Activated T-helper 1 cell treated with anti-CD3 and anti-CD28 coated beads, Interleukin-2, amount 50 U/mL, for 16 hours (primary cell): ENCODE measurements at places on chromosomes 1 and 21.
A peak's percentile ranks its signal among the peaks of the same experiment; 100 is the strongest.

GRCh38 chr1:56494306-56494705 is 85.1 kb downstream of the PLPP3 start:
- no peak for DNase-seq

- DNase-seq, result no peak
Measured at GRCh38 chr1:214511639-214511998, 39.8 kb downstream of the PTPN14 start.

GRCh38 chr1:3869751-3870301 is 12.6 kb downstream of the DFFB start:
- DNase-seq, result no peak

- DNase-seq, result no peak
Measured at GRCh38 chr1:154496383-154496782, 5.6 kb upstream of the TDRD10 start.

DNA sequence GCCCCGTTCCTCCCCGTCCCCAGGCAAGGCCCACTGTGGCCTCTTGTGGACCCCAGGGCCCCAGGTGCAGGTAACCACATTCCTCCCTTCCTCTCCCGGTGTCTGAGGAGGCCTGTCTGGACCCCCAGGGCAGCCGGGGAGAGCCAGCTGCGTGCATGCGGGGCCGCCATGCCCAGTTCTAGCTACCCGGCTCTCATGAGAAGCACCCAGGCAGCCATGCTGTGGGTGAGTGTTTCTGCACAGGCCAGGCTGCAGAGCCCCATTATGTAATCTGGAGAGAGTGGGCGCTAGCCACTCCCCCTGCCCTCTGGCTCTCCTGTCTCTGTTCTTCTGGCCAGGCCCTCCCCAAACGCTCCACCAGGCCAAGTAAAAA is 18.4 kb upstream of the PLEKHG5 start:
- no peak for DNase-seq

GRCh38 chr1:213934649-213935048 is 53.1 kb upstream of the PROX1 start:
- no peak for DNase-seq

- DNase-seq, result no peak
Measured at GRCh38 chr1:193539731-193540459, 353.5 kb upstream of the B3GALT2 start.

DNA sequence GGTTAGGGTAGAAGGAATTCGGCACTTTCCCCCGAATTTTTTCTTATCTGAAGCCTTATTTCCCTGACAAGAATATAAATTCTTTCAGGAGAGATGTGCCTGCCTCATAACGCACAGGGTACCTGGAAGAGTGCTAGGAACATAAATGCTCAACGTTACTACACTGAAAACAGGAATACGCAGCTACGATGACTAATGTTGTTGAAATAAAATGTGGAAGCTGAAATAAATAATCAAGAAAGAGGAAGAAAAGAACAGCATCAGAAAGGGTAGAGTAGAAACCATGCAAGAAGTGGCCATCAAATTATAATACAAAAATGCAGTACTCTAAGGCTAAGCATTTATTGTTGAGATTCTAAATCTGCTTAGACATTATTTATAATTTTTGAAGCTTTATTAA is 33.9 kb downstream of the SLC66A1 start:
- no peak for DNase-seq

- no peak for DNase-seq
Measured at GRCh38 chr1:11908095-11908675, 18.0 kb downstream of the KIAA2013 start.

GRCh38 chr1:30684881-30685795 is 38.2 kb downstream of the MATN1 start:
- no peak for DNase-seq

- no peak for DNase-seq
Measured at GRCh38 chr1:227889863-227890405, 57.8 kb downstream of the WNT9A start.

DNA sequence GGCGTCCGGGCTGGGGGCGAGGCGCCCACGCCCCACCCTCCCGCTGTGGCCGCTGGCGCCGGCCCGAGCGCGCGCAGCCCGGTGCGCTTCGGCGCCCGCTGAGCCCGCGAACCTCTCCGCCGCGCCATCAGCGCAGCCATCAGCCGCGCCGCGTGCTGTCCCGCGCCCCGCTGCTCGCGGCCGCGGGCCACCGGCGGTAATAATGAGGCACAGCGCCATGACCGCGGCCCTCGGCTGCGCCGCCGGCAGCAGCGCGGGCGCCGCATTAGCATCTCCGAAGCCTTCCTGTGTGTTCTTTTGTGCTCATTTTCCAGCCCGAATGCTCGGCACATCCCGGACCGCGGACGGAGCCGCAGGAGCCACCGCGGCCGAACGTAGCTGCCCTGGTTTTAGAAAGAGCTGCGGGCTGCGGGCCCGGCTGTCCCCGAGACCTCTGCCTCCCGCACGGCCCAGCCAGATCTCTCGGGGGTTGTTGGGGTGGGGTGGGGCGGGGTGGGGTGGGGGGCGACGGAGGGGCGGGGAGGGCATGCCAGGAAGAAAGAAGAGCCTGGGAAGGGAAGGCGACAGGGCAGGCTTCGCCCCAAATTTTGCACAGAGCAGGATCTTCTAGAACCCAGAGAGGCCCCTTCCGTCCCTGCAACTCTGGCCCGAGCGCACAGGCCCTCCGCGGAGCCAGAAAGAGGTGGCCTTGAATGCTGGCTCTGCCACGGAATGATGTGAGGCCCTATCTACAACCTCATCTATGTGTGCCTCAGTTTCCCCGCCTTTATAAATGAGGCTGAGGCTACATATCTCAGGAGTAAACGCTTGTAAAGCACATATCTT is 55.3 kb downstream of the RRAGC start:
- DNase-seq, result no peak

DNA sequence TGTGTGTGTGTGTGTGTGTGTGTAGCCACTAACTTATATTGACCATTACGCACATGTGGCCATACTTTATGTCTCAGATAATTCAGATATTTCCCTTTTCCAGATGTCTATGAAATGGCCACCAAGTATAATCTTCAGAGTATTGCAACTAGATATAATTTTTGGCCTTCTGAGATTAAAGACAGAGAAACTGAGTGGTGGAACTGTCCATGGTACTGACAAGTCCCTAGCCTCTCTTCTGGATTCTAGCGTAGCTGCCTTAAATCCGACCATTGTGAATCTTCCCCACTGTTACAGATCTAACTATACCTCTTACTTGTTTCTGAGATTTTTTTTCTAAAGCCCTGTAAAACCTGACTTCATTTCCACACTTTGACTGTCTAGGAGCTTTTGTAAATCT is 100.0 kb upstream of the SERTAD4 start:
- DNase-seq, result no peak

DNA sequence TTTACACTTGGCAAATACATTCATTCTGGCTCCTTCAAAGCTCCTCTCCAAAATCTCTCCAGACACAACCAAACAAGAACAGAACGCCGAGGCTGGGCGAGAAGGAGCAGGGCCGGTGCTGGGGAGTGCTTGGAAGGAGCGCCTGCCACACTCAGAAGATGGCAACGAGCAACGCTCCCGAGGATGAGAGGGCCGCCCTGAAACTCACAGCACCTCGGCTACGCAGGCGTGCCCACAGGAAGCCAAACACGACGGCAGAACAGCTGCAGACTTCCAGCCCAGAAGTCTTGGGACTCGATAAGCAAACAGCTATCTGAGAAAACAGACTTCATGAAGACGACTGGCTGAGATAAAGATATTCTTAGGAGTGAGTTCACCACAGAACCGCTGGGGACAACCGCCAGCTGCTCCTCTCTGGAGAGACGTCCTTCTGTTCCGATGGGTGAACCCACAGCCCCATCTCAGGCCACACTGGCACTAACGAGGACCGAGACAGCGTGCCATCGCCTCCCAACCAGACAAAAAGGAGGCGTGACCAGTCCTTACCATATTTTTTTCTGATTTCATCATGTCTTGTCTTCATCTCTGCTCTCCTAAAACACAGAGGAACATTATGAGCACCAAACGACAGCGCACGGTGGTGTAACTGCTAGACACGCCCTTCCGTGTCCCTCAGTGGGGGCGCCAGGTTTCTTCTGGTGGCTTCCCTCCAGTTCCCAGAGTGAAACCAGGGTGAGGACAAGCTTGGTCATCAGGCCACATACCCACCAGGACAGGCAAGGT is 18.6 kb downstream of the PTTG1IP start:
- no peak for DNase-seq

GRCh38 chr1:174013864-174014418 is 8.2 kb downstream of the RC3H1 start:
- DNase-seq, result no peak

- DNase-seq, result no peak
Measured at GRCh38 chr1:55010887-55011217, 12.1 kb downstream of the BSND start.

DNA sequence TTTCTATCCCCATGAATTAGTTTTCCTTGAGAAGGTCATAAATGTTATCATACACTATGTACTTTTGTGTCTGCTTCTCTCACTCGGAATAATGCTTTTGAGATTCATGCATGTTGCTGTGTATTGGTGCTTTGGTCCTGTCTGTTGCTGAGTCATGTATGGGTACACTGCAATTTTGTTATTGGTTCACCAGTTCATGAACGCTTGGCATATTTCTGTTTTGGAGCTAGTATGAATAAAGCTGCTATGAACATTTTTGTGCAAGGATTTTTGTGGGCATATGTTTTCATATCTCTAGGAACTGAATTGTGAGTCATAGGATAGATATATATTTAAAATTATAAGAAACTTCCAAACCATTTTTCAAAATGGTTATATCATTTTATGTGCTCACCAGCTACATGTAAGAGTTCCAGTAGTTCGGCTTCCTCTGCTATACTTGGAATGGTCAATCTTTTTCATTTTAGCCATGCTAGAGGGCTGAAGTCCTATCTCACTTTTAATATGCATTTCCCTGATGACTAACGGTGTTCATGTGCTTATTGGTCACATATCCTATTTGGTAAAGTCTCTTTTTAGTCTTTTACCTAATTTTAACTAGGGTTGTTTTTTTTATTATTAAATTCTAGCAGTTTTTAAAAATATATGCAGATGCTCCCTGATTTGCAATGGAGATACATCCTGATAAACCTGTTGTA is 38.2 kb downstream of the ETS2 start:
- no peak for DNase-seq

DNA sequence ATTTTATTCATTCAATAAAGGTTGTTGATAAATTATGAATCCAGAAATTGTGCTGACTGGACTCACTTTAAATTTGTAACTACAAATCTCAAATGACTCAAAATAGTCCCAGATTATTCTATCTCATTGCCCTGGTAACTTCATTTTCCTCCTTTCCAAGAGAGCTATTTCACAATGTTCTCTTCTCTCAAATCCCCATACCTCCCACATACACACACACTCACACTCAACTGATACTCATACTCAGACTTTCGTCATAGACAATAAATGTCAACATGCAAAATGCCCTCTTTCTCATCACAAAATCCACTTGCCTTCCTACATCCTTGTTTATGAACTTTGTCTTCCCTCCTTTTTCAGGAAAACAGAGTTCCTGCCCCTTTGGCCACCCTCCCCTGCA is 33.3 kb downstream of the EXTL2 start:
- DNase-seq, result no peak

DNA sequence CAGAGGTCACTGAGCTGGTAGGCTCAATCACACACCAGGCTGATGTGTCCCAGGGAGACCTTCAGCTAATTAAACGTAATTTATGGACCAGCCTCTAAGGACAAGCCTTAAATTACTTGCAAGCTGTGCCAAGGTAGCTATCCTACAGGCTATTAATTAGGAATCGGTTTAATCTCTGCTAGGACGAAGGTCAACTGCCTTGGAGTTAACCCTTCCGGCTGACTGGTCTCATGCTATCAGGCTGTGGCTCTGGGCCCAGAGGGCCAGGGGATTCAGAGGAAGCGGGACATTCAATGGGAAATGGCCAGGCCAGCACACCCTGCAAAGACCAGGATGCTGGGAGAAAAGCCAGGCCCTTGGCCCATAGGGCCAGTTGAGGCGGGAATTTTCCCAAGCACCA is 19.0 kb downstream of the DHRS3 start:
- no peak for DNase-seq

DNA sequence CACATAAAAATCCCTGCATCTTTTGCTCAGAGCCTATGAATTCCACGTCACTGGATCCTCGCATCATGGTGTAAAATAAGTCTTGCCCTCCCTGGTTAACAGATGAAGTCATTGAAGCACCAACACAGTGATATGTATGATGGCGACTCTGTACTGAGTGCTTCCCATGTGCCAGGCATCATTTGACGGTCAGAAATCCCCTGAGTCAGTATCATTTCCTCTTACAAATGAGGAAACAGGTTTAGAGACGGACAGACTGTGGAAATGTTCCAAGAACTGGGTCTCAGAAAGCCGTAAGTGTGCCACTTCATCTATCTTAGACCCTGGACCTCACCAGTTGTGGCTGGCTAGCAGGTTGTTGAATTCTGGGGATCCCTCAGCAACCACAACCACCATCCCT is 5.1 kb upstream of the OLFML2B start:
- DNase-seq, result no peak

DNA sequence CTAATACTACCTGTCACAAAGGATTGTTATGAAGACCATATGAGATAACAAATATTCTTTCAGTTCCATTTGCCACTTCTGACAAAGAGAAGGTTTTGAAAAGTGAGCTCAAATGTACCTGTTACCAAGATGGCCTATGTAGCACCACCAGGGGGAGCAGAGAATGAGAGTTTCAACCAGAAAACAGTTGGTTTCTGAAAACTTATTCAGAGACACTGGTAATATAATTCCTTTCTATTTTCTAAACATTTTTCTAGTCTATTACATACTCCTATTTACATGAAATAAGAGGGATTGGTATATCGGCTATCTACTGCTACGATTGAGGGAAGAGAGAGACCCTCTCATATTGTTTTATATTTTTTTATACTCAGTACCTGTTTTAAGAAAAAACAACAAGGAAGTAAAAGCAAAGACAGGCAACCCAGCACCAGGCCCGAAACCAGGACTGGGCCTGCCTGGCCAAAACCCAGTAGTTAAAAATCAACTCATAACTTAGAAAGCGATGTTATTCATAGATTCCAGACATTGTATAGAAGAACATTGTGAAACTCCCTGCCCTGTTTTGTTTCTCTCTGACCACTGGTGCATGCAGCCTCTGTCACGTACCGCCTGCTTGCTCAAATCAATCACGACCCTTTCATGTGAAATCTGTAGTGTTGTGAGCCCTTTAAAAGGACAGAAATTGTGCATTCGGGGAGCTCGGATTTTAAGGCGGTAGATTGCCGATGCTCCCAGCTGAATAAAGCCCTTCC is 48.3 kb downstream of the IL23R start:
- DNase-seq, result peak; percentile 19

- DNase-seq, result no peak
Measured at GRCh38 chr1:230682274-230682673, 31.6 kb downstream of the AGT start.

DNA sequence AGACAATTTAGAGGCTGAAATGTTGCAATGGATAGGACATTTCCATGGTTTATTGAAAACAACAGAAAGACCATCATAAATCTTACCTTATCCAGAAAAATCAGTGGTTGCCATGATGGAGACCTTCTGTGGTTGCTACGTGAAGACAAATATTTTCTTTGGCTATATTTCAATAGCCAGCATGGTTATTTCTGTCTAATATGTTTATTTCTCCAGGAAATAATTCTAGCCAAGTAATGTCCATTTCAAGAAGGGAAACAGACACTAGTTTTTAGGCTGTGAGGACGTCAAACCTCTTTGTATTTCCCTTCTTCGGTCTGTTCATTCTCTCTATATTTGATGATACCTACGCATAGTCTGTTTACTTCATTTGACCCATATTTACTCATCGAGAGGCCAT is 49.2 kb upstream of the NFASC start:
- no peak for DNase-seq
